ENCODE measurements at places on chromosomes 1 and 21. TPM values are rescaled to one million over a fixed set of nuclear protein-coding genes. Genes with fewer than 3 reads are reported as not detected.
A peak's percentile ranks its signal among the peaks of the same experiment; 100 is the strongest.

PIGM gene
- 11.4 TPM for polyA plus RNA-seq

CD1B gene
- not detected for polyA plus RNA-seq

MIA3 gene
- polyA plus RNA-seq = 84.3 TPM

GPATCH4 gene
- polyA plus RNA-seq = 30.6 TPM

CYP4Z1 gene
- 0.23 TPM for polyA plus RNA-seq

SHISAL2A gene
- 1.2 TPM for polyA plus RNA-seq

LYPD8 gene
- polyA plus RNA-seq = not detected

SLC6A17 gene
- 0.90 TPM for polyA plus RNA-seq

DISP3 gene
- polyA plus RNA-seq = 0.90 TPM

GRCh38 chr1:55448261-55448660, 233.1 kb upstream of the USP24 start:
- DNase-seq = no peak

DNA sequence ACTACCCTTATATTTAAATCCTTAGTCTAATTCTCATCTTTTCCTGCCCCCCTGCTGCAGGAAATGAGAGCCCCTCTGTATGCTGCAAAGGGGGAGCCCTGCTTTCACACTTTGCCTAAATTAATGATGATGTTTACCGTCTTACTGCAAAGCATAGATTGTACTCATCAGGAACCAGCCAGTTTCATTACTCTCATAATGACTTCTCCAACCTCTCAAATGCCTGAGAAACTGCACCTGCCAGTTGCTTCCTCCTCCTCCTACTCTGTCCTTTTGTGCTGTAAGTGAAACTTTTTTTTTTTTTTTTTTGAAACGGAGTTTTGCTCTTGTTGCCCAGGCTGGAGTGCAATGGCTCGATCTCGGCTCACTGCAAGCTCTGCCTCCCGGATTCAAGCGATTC, 101.7 kb downstream of the ADSS2 start:
- no peak for DNase-seq

DNA sequence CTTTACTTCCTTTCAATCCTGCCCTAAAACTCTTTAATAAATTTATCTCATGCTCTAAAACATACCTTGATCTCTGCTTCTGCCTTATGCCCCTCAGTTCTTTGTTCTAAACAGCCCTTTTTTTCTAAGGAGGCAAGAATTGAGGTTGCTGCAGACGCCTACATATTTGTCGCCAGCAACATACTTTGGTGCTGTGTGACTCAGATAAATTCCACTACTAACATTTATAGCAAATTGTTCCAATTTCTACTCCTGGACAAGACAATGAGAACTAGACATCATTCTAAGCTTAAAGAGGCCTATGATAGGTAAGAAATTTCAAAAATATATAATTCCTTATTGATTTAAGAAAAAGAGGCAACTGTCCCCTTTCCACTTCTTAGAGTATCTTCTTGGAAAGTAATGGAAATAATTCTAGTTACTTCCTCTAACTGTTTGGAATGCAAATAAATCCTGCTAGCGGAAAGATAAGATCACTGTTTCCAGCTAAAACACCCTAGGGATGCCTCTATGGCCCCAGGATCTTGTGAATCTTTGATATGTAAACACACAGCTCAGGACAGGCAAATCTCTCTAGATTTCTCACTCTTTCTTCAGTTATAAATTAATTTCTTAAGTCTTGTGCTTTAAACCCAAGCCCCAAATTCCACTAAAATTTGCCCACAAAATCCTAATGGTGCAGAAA, 869.1 kb downstream of the KCNT2 start:
- DNase-seq = no peak

DNA sequence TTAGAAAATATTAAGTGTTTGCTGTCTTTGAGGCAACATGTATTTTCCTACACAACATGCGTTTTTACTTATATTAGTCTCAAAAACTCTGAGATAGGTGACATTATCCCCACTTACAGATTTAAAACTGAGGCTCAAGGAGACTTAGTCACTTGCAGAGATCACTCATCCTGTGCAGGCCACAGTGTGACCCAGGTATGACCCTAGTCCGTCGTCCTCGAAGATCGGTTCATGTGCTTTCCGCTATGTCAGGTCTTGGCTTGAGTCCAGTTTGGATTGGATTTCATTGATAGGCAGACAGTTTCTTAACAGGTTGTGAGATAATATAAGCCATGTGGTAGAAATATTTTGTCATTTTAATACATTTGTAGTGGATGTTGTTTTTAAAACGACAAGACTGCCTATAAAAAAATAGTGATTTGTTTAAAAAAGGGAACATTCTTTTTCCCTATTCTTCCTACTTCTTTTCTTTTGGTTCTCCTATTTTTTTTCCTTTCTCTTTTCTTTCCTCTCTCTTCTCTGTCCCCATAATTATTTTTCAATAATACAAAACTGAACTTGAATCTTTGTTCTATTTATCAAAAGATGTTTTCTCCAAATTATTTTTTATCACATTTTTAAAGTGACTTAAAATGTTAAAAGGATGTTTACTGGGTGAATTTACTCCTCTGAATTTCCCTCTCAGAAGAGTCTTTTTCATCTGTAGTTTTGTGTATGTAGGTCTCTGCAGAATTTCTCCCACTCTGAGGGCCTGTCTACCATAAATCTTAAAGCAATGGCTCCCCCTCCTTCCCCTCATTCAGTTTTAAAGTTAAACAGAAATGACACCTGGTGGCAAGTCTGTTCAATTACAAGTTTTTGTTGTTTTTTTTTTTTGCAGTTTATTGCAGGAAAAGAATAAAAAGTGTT, 81.8 kb downstream of the PHTF1 start:
- peak; percentile 40 for DNase-seq

GRCh38 chr1:111565968-111566367, 53.6 kb upstream of the RAP1A start:
- no peak for DNase-seq

- no peak for DNase-seq
Observed at GRCh38 chr1:22922640-22923039, 50.0 kb downstream of the LACTBL1 start.

- DNase-seq = no peak
Observed at GRCh38 chr1:115262886-115263285, 75.2 kb downstream of the NGF start.

DNA sequence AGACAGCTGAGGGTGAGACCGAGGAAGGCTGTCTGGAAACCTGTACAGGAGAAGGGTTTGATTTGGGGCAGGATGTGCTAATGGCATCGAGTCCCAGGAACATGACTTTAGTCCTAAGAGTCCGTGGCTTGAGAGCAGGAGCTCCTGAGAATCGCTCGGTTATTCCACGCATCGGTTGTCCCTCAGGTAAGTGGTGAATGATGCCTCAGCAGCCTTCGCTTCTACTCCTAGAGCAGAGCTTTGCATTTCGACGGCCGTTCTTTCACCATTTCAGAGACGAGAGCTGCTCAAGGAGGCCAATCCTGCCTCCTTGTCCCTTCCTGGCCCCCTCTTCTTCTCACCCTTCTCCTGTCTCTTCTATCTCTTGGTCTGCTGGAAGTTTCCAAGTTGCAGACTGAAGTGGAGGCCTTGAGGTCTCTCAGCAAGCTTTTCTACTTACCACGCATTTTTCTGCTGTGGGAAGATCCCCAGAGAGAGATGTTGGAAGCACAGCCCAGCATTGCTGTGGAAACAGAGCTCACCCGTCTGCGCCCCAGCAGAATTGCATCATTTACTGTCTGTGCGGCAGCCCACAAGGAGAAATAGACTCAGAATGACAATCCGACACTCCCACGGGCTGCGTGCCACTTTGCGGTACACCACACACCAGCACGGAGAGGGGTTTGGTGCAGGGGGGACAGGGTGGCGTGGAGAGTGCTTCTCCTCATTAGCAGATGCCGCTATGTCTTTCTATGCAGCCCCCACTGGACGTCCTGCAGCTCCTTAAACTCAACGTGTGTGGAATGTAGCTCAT, 270.7 kb upstream of the C1orf174 start:
- DNase-seq = no peak

DNA sequence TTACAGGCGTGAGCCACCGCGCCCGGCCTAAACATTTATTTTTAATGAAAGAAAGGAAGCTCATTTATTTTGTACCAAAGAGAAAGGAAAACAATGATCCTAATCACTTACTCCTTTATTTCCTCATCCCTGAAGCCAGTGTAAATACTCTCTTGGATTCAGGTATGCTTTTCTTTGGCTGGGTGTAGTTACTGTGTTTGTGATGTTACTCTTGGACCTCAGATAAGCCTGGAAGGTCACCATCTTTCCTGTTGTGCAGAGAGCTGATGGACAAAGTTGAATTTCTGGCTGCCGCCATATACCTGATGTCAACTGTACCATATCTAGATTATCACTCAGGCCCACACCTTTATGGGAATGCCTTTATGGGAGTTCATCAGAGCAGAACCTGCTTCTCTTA, 35.4 kb upstream of the FOXE3 start:
- no peak for DNase-seq

DNA sequence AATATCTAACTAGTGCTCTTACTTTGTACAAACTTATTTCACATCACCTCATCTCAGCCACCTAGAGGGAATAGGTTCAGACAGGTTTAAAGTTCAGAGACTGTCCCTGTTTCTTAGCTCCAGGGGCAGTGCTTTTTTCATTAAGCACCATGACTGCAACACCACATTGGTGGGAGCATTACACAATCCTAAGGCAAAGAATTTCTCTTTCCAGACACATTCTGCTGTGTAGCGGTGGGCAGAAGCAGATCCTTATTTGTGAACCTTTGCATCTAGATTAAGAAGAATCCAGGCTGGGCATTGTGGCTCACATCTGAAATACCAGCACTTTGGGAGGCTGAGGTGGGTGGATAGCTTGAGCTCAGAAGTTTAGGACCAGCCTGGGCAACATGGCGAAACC, 16.1 kb downstream of the LCA5L start:
- no peak for DNase-seq

GRCh38 chr1:172180501-172181285, 239.8 kb upstream of the C1orf105 start:
- DNase-seq = no peak

GRCh38 chr1:47030170-47030805, 6.8 kb downstream of the CYP4X1 start:
- DNase-seq = no peak

DNA sequence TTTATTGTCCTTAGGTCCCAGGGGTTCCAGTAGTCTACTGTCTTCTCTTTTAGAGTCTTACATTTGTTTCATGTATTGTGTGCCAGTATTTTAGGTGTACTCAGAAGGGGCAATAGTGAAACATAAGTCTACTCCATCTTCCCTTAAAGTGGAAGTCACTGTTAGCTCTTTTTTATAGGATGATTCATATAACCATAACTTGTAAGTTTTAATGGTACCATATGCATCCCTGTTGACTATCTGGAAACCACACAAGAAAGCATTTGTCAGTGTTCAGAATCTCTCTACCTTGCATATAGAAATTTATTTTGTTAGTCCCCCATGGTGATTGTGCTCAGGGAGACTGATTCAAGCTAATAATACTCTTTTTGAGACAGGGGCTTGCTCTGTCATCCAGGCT, 149.9 kb downstream of the HS2ST1 start:
- DNase-seq = no peak

DNA sequence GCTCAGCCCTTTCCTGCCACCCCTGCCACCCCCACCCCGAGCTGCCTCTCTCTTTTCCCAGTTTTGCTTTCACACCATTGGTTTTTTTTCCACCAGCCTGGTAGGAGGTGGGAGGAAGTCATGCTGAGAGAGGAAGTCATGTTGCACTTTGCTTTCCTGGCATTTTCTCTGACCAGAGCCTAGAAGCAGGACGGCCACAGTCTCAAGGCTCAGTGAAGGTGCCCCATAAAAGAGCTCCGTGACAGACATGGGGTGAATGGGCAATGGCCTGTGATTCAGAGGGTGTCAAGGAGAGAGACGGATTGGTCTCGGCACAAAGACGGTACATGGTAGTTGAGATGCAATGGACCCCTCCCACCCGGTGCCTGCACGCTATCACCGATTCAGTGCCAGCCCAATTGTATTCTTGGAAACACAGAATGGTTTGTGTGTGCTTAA, 42.1 kb upstream of the DMRTB1 start:
- DNase-seq = no peak

DNA sequence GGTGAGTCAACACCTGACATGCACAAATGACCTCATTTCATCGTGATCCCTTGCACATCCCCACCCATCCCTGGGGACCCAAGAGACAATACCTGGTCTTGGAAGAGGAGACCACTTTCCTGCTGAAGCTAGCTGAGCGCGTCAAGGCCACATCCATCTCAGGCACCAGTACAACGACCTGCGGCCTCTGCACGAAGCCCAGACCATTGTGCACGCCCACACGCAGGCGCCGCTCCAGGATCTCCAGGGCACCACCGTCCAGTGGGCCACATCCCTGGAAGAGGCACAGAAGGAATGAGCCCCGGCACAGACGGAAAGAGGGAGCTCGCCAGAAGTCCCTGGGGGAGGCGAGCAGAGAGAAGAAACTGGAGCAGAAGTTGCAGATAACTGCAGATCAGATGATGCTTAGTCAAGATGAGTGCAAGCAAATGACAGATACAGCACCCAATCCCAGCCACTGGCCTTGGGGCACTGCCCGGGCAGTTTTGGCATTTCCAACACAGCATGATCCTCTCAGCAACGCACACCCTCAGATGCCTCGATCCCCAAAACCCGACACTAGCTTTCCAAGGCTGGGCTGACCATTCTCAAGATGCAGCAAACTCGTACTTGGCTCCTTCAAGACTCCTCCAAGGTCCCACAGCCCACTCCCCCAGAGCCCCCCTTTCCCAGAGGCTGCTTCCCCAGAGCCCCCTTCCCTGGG, 44.1 kb downstream of the NPHP4 start:
- no peak for DNase-seq

DNA sequence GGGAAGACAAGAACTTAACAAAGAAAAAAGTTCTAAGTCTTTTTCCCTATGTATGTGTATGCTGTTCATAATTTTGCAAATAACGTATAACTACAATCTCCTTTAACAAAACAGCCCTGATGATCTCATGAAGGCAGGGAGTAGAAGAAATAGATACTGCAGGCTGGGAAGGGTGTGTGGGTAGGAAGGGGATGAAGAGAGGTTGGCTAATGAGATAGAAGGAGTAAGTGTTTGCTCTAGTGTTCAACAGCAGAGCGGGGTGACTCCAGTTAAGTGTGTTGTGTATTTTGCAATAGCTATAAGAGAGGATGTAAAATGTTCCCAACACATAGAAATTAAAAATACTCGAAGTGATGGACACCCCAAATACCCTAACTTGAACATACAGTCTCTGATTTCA, 20.1 kb downstream of the C1orf198 start:
- no peak for DNase-seq

DNA sequence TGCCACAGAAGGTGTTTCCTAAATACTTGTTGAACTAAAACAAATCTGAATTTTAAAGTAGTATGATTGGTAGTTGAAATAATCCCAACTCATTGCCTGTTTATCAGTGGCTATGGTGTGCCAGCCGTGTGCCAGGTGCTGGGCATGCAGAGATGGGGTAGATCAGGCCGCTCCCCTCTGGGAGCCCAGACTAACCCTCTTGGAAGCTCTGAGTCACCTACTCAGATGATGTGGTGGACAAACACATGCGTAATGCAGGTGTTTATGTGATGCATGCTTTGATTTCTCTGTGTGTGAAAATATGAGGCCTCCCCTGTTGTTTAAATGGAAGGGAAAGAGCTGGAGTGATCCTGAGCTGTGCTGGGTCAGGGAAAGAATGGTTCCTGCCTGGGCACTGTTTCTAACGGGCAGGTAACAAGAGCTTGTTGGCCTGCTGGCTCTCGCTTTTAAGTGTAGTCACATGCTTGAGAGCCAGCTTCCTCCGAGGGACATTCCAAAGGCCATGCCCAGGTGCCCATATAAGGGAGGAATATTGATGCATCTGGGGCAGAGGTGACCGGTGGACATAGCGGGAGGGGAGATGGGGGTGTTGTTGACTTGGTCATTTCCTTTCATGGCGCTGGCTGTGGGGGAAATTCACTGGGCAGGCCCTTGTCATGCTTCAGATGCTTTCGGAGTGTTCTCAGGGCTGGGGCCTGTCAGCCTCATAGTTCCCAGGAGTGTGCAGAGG, 10.2 kb downstream of the MFN2 start:
- DNase-seq = no peak

- DNase-seq = no peak
Observed at GRCh38 chr1:89935235-89935634, 59.7 kb upstream of the ZNF326 start.

All from right renal pelvis (tissue), 4 donors.